ENCODE measurements at places on chromosomes 12 and 14.

DNA sequence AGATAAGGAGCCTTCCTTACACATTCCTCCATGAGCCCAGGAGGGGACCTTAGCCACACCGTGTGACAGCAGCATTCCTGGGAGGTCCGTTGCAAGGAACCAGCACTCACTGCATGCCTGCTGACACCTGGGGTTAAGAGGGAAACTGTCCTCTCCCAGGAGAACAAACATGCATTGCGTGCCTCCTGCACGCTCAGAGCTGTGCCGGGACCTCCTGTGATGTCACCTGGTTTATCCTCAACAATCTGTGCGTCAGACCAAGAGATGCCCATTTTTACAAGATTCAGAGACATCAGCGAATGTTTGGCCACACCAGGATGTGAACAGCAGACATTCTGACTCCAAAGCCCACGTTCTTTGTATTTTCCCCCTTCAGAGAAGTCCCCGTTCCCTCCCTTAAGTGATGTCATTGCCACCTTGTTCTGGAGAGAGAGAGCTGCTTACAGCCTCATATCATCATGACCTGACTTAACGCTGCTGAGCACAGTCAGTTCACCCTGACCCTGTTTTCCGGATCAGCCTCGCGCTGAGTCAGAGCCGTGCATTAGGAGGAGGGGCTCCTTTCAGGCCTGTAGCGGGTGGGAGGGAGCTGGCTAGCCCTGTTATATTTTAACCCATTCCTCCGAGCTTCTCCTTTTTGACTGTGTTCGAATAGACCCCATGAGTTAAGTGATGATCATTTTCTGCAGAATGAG, 36.2 kb downstream of the TMEM120B start:
- no peak for DNase-seq

GRCh38 chr14:92004062-92004461, 35.8 kb downstream of the TRIP11 start:
- DNase-seq, result no peak

DNA sequence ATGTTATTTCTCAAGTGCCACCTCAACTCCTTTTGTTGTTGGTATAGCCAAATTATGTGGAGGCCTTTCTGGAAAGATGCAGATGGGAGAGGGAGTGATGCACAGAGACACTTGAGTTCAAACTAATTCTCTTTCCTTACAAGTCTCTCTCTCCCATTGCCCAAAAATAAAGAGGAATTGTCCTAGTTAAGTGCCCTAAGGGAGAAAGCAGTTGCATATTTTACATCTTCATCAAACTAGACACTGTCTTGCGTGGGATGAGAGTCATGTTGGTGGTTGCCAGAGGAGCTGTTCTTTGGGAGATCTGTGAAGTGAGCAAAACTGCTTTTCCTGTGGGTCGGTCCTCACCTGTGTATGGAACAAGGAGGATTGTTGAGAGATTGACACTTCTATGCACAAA, 72.2 kb downstream of the EP400 start:
- DNase-seq, result no peak

- no peak for DNase-seq
Measured at GRCh38 chr12:6570264-6570887, 2.3 kb upstream of the NOP2 start.

DNA sequence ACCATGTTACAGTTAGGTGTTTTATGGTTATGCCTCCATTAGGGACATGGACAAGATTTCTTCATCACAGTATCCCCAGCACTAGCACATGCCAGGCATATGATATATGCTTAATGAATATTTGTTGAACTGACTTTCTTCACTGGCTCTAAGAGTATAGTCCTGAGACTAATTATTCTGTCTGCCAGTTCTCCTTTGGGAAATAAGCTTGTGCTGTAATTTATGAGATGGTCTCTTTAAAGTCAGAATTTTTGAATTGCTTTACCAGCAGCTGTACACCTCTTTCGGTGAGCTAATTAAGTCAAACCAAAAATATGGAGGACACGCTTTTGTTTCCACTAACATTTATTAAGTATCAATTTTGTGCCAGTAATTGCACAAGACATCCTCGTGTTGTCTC, 4.8 kb upstream of the KRT72 start:
- DNase-seq, result no peak

GRCh38 chr12:99235381-99235780, 412.2 kb upstream of the GARIN6 start:
- DNase-seq, result no peak

- DNase-seq, result no peak
Measured at GRCh38 chr14:87094913-87095312, 898.1 kb downstream of the GALC start.

DNA sequence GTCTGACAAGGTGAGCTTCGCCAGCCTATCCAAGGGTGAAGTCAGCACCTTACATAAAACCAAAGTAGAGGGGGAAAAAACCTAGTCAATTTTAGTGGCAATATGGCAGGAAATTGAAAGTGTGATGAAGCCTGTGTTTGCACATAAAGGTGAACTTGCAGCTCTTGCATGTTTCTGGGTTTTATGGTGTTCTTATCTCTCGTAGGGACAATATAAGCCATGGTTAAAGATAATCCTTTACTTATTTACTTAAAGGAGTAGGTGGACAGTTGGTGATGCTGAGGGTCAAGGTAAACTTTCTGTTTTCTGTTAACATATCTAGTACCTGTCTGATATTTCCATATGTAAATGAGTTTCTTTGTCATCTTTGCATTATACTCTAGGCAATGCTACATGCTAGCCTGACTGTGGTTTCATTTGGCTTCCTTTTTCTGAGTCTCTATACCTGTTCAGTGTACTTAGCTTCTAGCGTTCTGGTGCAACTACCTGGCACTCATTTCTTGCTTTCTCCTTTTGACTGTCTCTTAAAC, 32.8 kb downstream of the CCDC91 start:
- DNase-seq, result no peak

DNA sequence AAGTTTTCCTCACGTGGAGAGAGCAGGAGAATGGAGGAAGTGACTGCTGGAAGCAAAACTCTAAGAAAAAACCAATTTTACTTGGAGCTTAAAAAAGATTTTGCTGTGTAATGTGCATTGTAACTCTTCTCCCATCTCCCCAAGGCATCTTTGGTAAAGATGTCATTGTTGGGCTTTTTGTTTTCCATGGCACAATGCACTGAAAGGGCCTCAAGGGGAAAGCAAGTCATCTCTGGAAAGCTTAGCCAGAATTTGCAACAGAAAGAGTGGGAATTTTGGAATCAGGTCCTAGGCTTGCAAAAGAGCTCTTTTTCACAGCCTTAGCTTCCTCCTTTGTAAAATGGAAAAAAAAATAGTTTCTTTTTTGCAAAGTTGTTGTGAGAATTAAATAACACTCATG, 7.9 kb upstream of the PPM1A start:
- DNase-seq, result no peak

GRCh38 chr12:46224386-46224785, 44.5 kb downstream of the SLC38A1 start:
- DNase-seq, result no peak

DNA sequence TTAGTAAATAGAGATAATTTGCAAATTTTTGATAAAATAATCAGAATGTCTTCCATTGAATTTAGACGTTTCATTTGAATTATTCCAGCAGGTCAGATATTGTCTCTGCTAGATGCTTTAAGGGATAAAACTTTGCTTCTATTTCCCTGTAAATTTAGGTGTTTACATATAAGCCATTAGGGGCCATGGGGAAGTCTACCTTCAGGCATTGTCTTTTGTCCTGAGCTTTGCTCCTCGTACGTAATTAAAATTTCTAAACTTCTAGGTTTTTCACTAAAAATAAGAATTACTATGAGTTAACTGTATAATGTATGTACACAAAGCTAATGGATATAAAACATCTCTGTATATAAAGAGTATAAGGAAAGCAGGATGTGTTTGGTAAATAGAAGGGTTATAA, 24.1 kb upstream of the CD69 start:
- no peak for DNase-seq

DNA sequence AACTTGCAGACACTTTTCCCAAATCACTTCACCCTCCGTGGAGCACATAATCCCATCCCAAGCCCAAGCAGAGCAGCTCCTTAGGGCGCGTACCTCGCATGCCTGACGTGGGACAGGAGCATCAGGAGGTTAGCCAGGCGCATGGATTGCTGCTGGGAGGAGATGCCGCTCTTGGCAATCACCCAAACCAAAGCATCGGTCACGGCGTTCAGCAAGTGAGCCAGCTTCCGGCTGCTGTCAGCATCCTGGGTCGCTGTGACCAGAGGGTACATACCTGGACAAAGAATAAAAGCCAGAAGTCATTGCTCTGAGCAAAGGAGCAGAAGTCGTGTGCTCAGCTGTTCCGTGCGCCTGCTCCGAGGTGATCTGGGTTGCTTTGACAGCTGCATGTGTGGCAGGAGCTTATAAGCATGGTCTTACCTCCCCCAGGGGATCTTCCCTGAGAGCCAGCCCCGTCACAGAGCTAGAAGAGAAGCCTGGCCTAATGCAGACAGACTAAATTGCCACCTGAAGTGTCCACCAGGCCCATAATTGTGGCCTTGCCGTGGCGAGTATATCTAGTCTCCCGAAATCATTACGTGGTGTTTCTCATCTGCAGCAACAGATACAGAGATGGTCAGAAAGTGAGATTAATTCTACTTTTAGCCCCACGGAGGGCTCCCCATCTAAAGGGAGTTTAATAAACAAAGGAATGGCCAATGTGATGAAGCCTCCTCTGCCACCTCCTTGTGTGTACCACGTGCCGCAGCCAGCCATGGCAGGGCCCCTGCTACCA, 59.1 kb downstream of the ESR2 start:
- no peak for DNase-seq

- no peak for DNase-seq
Measured at GRCh38 chr12:62361048-62361447, 100.8 kb downstream of the USP15 start.

GRCh38 chr12:56129206-56129941, 1.3 kb downstream of the ESYT1 start:
- peak; percentile 68 for DNase-seq

DNA sequence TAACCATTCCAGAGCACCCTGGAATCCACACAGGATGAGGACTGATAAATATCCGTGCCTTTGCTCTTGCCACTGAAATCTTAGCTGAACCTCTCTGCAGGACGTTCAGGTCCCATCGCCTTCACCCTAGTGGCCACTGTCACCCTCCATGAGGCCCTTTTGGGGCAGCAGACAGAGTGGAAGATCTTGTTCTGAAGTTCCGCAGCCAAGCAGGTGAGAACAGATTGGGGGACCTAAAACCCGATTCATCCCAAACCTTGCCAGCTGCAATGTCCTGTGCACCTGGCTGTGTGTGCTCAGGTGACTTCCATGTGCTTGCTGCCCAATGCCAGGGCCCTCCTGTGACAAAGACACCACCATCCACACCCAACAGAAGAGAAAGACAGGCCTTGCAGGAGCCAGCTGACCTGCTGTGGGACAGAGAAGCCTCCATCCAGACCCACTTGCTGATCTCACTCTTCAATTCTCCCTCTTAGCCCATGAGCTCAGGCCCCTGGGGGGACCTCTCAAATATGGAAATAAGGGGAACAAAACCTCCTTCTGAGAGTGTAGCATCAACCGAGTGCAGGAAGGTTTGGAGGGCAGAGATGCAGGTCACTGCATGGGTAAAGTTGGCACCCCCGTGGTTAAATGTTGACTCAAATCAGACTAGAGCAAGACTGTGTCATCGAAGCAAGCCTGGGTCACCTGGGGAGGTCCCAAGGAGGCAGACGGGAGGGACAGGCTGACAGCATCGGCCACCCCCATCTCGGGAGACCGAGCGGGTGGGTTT, 308.7 kb upstream of the DIO3 start:
- DNase-seq, result no peak

GRCh38 chr14:78170203-78170602, at the start of gene NRXN3:
TSS of gene NRXN3 (plus strand) at chr14:78170373. CDS start at chr14:78243094, 72,721 bp downstream.
- DNase-seq, result no peak

- no peak for DNase-seq
Measured at GRCh38 chr14:64726585-64726890, 22.3 kb downstream of the PLEKHG3 start.

DNA sequence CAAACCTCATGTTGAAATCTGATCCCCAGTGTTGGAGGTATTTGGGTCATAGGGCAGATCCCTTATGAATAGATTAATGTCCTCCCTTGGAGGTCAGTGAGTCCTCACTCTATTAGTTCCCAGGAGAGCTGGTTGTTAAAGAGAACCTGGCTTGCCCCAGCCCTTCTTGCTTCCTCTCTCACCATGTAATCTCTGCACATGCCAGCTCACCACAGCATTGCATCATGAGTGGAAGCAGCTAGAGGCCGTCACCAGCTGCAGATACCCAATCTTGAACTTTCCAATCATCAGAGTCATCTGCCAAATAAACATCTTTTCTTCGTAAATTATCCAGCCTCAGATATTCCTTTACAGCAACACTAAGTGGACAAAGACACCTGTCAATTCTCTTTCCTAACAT, 161.8 kb upstream of the IGF1 start:
- DNase-seq, result no peak

GRCh38 chr14:55949708-55950107, 168.5 kb upstream of the PELI2 start:
- no peak for DNase-seq

- DNase-seq, result no peak
Measured at GRCh38 chr14:55470025-55470424, 29.6 kb upstream of the TBPL2 start.

GRCh38 chr12:66514581-66514980, 164.3 kb downstream of the GRIP1 start:
- no peak for DNase-seq

- no peak for DNase-seq
Measured at GRCh38 chr12:30816742-30817465, 62.2 kb upstream of the CAPRIN2 start.

DNA sequence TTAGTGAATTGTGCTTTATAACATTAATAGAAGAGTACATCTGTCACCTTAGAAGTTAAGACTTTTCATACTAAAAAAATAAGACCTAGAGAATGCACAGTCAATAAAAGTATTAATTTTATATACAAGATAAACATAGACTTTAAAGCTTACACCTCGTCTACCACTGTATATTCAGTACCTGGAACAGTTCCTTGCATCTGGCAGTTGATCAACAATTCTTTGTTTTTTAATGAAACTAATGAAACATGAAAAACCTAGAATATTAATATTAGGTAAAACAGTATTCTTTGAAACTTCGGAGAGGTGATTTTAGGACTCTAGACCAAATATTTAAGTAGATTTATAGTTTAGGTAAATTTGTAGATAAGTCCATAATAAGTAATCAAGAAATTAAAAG, 4.3 kb downstream of the GOLT1B start:
- no peak for DNase-seq

DNA sequence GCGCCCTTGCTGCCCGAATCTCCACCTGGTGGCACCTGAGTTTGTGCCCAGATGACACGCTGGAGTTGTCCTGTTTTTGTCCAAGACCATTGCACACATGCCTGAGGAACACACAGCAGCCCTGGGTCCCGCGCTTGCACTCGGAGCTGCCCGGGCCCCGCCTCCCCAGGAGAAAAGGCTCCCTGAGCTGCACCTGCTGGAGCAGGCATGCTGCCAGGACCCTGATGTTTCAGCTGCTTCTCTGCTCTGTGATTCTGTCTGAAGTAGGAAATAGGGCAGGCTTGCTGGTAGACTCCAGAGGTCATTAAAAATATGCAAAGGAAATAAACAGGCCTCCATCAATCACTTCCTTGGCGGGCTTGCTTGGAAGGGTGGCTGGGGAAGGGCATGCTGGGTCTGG, 271.6 kb downstream of the CACNA1C start:
- no peak for DNase-seq
